GM04503 (cell line): ENCODE measurements at places on chromosomes 12 and 14.

DNA sequence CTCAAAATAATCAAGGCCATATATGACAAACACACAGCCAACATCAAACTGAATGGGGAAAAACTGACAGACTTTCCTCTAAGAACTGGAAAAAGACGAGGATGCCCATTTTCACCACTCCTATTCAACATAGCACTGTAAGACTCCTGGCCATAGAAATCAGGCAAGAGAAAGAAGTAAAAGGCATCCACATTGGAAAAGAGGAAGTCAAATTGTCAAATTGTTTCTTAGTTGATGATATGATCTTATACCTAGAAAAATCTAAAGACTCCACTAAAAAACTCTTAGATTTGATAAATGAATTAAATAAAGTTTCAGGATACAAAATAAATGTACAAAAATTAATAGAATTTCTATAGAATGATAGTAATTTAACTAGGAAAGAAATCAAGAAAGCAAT is 11.2 kb downstream of the OR8S1 start:
- no peak for DNase-seq

DNA sequence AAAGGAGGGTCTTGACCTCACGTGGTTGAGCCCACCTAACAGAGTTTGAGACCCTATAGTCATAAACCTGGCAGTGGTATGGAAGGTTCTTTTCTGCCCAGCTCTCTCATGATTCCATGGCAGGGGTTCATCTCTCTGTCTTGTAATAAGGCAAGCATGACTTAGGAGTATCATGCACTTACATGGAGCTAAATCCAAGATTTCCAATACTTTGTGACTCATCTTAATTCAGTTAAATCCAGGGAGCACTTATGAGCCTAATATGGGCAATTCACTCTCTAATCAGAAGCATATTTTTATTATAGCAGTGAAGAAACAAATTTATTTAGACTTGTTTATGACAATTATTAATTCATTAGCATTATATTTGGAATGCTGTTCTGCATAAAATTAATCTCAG is 131.8 kb upstream of the CPSF6 start:
- no peak for DNase-seq

- no peak for DNase-seq
These were observed 117.6 kb upstream of the PWP1 start for GRCh38 chr12:107567876-107568619.

DNA sequence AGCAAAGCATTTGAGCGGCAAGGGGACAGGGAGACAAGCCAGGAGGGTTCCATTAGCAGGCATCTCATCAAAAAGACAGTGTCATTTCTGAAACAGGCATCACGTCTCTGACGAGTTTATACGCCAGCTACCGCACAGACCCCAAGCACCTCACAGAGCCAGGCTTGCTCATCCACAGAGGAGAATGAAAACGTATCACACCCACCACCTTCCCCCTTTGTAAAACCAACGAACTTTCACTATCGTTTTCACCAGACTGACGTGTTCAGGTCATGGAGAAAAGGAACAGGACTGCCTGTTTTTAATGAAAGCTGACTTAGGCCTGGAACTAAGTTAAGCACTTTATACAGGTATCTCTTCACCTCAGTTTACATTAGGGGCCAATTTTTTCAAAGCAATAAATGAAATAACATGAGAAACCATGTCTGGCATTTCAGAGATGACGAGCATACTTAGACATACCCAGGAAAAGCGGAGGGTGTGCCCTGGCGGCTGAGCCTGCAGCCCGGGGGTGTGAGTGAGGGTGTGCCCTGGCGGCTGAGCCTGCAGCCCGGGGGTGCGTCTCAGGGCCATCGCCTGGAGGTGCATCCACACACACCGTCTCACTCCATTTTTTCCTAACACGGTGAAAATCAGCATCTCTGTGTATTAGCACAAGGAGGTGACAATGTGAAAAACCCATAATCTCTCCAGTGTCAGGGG is 41.9 kb downstream of the STX2 start:
- no peak for DNase-seq

GRCh38 chr12:43550831-43551271 is 1.2 kb downstream of the ADAMTS20 start:
- no peak for DNase-seq

DNA sequence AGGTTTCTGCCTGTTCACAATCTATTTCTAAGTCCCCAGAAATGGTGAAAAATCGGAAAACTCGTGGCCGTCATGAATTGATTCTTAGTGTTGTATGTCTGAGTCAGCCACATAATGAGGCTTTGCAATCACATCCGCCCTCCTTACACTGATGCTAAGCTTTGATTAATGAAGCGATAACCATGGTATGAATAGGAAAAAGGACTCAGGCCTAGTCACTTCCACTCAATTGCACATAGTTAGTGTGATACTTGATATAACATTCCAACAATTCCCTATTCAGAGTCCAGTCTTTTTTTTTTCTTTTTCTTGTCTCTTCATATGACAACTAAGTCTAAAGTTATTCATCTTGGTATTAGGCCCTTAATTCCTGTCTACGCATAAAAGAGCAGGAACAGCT is 1231.0 kb downstream of the VRK1 start:
- no peak for DNase-seq
